ENCODE measurements at places on chromosomes 13 and 19. TPM values are rescaled to one million over a fixed set of nuclear protein-coding genes. Genes with fewer than 3 reads are reported as not detected.

MIR17HG gene
- 40.6 TPM for total RNA-seq

ZNF790 gene
- 11.3 TPM for total RNA-seq

ADGRE1 gene
- total RNA-seq: not detected

FFAR2 gene
- total RNA-seq: not detected

SIGLEC8 gene
- total RNA-seq: not detected

CYP2S1 gene
- 0.39 TPM for total RNA-seq

LIPE gene
- total RNA-seq: 29.1 TPM

TNFAIP8L1 gene
- total RNA-seq: 7.0 TPM

ZNF701 gene
- 18.7 TPM for total RNA-seq

TMPRSS9 gene
- 0.12 TPM for total RNA-seq

FFAR1 gene
- not detected for total RNA-seq

OSCAR gene
- total RNA-seq: not detected

SIGLEC12 gene
- total RNA-seq: not detected

LGALS4 gene
- total RNA-seq: 0.86 TPM

RASAL3 gene
- total RNA-seq: not detected

PDX1 gene
- not detected for total RNA-seq

FAM83E gene
- total RNA-seq: 5.9 TPM

NMRK2 gene
- total RNA-seq: not detected

OR2Z1 gene
- total RNA-seq: not detected

GJB2 gene
- not detected for total RNA-seq

ATP8B3 gene
- total RNA-seq: 1.5 TPM
